Daoy (cell line): ENCODE measurements at places on chromosomes 3 and 15.

DNA sequence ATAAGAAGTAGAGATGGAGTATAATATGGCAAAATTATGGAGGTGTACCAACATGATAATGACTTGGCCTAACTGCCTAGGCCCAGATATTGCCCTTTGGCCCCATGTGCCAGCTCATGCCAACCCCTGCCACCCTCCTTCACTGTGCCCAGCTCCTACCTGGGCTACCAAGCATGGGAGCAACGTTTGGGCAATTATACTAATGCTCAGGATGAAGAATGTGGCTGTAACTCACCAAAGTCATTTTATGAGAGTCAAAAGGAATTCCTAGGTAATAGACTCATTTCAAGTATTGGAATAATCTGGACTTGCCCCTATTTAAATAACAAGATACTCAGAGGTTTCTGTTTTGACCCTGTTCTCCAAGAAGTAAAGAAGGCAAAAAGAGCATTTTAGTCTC lies 240.2 kb upstream of the IL12A start:
- DNase-seq = no peak

GRCh38 chr15:22903427-22903826 lies 65.0 kb downstream of the NIPA2 start:
- DNase-seq = no peak

DNA sequence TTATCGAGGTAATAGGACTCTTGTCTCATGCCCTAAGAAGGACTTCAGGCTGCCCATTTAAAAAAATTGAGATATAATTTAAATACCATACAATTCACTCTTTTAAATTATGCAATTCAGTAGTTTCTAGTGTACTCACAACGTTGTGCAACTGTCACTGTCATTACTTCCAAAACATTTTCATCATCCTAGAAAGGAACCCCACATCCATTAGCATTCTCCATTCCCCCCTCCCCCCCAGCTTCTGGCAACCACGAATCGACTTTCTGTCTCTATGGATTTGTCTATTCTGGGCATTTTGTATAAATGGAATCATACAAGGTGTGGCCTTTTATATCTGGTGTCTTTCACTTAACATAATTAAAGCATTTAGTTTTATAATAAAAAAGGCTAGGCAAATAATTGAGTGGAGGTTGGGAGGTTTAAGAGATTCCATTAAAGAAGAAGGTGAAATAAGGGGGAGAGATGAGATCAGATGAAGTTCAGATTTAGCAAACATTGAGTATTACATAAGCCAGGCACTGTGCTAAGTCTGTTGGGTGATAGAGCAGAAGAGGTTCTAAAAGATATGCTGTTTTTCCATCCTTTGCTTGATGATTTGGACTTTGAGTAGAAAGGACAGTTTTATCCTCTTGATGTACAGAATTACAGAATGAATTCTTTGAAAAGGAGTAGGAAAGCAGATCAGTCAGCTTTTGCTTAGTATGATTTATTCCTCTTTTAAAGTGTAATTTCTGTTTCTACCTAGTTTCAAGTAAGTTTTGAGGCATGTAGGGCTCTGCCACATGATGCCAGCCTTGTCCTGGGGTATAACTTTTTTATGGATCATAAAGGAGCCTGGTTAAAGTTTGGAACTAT lies 36.3 kb downstream of the UBE2E2 start:
- DNase-seq = no peak

DNA sequence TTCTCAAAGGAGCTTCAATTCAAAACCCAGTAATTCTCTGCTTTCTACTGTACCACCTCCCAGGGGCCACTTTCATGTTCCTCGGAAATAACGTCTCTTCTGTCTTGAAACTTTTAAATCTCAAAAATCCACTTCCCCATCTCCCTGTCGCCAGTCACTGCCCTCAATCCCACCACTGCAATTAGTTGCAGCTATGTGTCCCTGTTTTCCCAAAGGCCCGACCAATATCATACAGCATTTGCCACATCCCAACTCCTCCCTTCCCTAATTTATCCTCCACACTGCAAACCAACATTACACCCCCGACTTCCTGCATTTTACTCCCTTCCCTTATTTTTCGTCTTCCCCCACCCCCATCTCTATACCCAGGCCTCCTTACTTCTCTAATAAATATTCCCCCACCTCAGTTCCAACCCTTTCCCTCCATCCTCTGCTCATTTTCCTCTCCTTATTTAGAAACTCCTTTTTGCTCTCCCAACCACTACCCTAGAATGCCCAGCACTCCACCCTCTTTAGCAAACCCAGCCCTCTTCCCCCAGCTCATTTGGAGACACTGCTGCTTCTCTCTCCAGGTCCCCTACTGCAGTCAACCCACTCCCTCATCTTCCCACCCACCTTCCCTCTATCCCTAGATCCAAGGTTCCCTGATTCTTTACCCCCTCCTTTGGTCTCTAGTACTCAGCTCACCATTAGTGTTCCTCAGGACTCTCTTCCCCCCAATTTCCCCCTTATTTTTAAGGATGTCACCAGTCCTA lies 1.1 kb downstream of the NPTN start:
- DNase-seq = peak; percentile 56

DNA sequence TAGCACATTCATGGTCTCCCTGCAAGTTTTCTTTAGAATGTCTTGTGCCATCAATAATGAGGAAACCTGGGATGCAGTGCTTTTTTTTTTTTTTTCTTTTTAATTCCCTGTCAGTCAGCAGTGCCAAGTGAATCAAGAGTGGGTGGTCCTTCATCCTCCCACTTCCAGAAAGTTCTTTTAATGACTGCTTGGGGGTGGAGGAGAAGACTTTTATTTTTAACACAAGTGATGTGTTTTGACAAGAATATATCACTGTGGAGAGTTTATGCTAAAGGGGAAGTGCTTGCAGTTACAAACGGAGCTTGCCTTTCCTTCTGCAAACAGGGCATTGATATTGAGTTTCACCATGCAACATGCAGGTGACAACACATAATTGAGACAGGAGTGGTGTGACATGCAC lies 69.7 kb downstream of the CACNA2D3 start:
- DNase-seq = no peak

GRCh38 chr15:100318880-100319279 lies 22.9 kb downstream of the ADAMTS17 start:
- peak; percentile 46 for DNase-seq

DNA sequence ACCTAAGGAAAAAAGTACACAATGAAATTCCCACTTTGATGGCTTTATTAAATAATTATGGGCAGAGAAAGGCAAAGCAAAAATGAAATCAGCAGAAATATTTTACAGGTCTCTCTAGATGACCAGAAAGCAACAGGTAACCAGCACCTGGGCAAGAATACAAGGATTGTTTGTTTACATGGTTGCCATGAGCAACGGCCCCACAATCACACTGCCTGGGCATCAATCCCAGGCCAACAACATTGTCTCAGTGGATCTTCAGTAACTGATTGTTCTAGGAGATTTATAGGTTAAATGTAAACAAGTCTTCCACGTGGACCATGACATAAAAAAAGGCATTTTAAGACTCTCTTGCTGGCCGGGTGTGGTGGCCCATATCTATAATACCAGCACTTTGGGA lies 82.6 kb downstream of the PDZRN3 start:
- DNase-seq = no peak

DNA sequence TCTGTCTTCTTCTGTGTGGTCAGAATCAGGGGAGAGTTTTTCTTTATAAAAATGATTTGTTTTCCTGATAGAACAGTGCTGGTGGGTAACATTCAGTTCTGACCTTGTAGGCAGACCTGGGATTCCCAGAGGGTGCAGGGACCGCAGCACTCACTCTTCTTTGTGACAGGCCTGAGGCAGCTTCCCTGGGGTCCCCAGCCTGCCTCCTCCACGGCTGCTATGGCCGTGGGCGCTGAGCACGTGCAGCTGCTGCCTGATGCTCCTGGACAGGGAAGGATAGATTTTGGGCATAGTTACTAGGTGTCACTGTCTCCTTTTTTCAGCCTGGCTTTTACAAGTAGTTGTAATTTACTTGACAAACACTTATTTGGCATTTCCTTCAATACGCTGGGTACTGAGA lies 39.1 kb downstream of the CACNA1D start:
- no peak for DNase-seq

DNA sequence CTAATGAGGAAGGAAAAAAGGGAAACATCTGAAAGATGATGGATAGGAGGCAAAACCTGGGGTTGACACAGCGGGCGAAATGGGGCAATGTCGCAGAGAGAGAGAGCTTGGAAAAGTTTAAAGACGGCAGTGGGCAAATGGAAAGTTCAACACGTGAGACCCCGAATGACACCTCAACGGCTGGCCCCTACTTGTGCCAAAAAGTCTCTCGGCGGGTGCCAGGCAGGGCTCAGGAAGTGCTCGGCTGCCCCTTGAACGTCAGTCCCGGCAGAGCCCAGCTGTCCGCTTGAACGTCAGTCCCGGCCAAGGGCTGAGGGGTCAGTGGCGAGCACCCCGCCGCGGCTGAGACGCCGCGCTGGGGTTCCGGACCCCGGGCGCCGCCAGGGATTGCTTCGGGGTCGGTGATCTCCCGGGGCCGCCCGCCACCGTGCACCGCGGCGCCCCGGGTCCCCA lies 658 bp downstream of the EOGT start:
- peak; percentile 32 for DNase-seq

GRCh38 chr3:47578119-47578632 lies 489 bp downstream of the CSPG5 start:
- DNase-seq = peak; percentile 37

DNA sequence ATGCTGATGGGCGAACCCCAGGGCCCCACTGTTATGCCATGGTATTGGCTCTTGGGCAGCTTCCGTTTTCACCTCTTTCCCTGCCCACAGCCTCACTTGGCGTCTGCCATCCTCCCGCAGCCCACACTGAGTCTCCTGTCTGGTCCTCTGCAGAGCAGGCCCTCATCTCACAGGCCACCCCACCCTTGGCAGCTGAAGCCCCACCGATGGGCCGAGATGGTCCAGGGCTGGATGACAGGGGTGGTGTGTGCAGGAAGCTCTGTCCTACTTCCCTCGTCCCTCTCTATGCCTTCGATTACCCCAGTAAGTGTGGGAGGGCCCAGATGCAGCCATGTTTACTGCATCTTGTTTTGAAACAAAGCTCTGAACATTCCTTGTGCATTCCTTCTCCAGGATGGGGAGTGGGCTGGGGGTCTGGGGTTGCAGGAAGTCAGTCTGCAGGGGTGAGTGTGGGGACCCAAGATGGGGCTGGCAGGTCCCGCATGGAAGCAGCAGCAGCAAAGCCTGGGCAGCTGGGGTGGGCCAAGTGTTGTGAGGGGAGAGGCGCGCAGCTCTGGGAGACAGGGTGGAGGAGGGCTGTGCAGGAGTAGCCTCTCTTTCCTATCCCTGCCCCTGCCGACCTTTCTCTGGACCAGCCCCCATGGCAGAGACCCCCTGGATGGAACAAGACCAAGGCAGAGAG lies 20.9 kb downstream of the TBC1D21 start:
- DNase-seq = no peak

DNA sequence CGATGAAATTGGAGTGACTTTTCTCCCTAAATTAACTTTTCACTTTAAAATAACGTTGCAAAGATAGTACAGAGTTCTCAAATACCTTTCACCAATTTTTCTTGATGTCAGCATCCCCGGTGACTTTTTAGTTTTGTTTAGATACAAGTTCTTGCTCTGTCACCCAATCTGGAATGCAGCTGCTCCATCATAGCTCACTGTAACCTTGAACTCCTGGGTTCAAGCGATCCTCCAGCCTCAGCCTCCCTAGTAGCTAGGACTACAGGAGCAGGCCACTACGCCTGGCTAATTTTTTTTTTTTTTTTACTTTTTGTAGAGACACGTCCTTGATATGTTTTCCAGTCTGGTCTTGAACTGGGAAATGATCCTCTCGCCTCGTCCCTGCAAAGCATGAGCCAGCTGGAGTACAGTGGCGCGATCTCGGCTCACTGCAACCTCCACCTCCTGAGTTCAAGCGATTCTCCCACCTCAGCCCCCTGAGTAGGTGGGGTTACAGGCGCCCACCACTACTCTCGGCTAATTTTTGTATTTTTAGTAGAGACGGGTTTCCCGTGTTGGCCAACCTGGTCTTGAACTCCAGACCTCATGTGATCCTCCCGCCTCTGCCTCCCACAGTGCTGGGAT lies 747 bp downstream of the NSUN3 start:
- DNase-seq = peak; percentile 5

GRCh38 chr3:71397046-71397445 lies 186.5 kb downstream of the FOXP1 start:
- peak; percentile 39 for DNase-seq

- DNase-seq = no peak
Measured at GRCh38 chr3:13790376-13791197, 89.3 kb downstream of the WNT7A start.

DNA sequence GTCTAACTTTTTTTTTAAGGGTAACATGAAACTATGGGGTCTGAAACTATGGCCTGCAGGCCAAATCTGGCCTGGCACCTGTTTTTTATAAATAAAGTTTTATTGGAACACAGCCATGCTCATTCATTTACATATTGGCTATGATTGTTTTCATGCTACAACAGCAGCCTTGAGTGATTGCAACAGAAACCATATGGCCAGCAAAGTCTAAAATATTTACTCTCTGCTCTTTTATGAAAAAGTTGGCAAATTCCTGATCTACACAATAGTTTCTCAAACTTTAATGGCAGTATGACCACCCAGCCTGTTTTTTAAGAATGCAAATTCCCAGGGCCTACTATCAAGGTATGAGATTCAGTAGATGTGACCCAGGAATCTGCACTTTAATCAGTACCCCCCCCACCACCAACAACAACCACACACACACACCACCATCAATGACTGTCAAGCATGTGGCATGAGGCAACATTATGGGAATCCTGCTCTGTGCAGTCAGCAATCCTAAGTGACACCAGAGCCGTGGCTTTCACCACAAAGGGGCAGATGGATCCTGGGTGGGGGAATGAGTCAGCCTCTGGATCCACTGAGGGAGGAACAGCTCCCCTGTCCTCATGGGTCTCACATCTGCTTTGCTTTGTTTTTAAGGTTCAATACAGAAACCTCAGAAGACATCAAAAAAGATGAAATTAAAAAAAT lies 142.8 kb downstream of the NTRK3 start:
- DNase-seq = peak; percentile 33

DNA sequence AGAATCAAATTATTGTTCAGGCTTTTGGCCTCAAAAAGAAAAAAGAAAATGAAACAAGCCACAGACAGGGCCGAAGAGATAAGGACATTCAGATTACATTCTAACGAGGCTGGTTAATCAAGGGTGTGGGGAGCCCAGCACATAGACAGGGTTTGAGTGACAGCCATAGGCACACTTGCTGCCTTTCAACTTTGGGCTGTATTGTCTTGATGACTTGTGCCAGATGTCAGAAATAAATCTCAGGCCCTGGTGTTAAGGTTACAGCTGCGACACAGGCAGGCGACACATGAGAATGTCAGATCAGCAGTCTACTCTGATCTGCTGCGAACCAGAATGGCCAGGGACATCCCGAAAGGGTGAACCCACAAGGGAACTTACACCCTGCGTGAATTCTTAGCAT lies 231.2 kb upstream of the ARRDC4 start:
- no peak for DNase-seq

DNA sequence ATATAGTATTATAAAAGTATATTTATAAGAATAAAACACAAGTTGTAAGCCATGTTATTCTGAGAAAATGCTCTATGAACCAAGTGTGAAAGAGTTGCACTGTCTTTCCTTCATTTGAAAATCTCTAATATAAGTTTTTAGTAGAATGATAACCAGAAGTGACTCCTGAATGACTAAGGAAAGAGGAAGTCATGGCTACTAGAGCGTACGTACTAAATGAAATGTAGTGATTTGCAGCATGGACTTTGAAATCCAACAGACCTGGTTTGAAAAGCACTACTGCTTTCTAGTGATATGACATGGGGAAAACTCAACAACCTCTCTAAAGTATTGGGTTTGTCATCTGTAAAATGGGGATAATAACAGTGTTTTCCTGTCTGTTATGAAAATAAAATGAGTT lies 10.3 kb upstream of the DNAJC13 start:
- DNase-seq = no peak
